Hepatic stellate cell (primary cell): ENCODE measurements at places on chromosomes 5 and 9.

DNA sequence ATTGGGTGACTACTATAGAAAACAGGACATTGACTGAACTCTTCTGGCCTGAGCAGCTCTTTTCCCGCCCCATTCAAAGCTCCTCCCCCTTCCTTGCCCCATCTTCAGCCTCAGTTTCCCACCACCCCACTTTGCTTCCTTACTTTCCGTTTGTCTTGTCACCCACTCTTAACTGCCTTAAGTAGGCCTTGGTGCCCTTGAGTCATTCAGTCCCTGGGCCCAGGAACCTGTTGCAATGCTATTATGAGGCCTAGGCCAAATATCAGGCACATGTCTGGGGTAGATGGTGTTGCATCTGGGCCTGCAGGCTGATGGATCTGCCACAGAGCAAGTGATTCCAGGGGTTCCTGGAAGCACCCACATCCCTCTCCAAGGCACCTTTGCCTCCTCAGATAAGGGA, 17.7 kb upstream of the GALNT10 start:
- no peak for DNase-seq

- DNase-seq: no peak
These were observed 486.7 kb downstream of the EFNA5 start for GRCh38 chr5:107184066-107184465.

DNA sequence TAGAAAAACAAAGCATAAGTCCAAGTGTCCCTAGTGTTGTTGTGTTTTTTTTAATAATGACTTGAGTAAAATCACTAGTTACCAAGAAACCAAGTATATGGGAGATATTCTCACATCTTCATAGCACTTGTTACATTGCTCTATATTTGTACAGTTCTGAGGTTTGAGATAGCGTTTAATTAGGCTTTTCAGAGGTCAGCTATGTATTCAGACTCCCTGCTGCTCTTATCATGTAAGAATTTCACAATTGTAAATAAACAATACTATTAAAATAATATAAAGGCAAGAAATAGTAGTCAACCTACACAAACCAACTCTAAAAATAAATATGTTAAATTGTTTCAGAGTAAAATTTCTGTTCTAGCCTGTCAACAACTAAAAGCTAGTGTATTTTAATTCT, 761.9 kb upstream of the FAM174A start:
- DNase-seq: no peak

- no peak for DNase-seq
These were observed 8.2 kb upstream of the IRF1 start for GRCh38 chr5:132498686-132499271.

- DNase-seq: no peak
These were observed 7.8 kb downstream of the MRPS2 start for GRCh38 chr9:135508211-135508820.

GRCh38 chr5:39361306-39361705, 3.0 kb downstream of the C9 start:
- no peak for DNase-seq

- DNase-seq: peak; percentile 83
These were observed 31.4 kb upstream of the EGFL7 start for GRCh38 chr9:136631038-136632000.

GRCh38 chr9:95029720-95030119, 287.8 kb downstream of the FANCC start:
- DNase-seq: no peak
